AG08395 (cell line): ENCODE measurements at places on chromosomes 1 and 21.

DNA sequence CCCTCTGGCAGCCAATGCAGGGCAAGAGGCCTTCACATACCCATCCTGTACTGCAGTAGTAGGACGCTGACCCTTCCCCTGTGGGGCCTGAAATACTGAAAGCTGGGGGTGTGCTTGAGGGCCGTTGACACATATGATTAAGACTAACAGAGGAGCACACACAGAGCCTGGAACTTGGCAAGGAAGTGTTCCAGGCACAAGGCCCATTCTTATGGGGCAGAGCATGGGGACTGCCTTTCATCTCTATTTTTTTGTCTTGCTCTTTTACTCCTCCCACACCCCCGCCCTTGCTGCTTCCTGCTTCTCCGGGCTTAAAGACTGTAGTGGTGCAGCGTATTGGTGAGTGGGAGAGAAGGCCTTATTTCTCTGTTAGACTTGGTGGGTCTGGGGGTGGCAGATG, 137.4 kb downstream of the BACH1 start:
- DNase-seq, result no peak

GRCh38 chr1:224114787-224115175, 870 bp downstream of the FBXO28 start:
- DNase-seq, result no peak

- no peak for DNase-seq
Observed at GRCh38 chr21:44199448-44199847, 41.3 kb downstream of the ICOSLG start.

DNA sequence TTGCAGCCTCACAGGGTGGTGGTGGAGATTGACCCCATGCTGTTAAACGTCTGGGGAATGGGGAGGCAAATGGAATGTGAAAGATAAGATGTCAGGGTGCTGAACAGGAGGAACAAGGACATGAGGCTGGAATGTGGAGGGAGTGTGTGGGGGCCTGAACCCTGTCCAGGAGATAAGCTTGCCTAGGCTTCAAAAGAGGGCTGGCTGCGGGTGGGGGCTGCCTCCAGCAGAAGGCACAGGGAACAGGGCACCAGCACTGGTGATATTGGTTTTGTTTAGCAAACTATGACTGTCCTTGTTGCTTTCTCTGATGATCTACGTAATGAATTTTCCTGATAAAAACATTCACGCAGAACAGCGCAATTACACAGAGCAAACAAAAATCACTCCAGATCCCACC, 52.4 kb upstream of the LRP8 start:
- no peak for DNase-seq

- no peak for DNase-seq
Observed at GRCh38 chr1:63704443-63704842, 69.4 kb upstream of the ROR1 start.

- DNase-seq, result no peak
Observed at GRCh38 chr1:57360846-57361407, 62.9 kb downstream of the DAB1 start.
